ENCODE measurements at places on chromosomes 2 and 18.
A peak's percentile ranks its signal among the peaks of the same experiment; 100 is the strongest.

DNA sequence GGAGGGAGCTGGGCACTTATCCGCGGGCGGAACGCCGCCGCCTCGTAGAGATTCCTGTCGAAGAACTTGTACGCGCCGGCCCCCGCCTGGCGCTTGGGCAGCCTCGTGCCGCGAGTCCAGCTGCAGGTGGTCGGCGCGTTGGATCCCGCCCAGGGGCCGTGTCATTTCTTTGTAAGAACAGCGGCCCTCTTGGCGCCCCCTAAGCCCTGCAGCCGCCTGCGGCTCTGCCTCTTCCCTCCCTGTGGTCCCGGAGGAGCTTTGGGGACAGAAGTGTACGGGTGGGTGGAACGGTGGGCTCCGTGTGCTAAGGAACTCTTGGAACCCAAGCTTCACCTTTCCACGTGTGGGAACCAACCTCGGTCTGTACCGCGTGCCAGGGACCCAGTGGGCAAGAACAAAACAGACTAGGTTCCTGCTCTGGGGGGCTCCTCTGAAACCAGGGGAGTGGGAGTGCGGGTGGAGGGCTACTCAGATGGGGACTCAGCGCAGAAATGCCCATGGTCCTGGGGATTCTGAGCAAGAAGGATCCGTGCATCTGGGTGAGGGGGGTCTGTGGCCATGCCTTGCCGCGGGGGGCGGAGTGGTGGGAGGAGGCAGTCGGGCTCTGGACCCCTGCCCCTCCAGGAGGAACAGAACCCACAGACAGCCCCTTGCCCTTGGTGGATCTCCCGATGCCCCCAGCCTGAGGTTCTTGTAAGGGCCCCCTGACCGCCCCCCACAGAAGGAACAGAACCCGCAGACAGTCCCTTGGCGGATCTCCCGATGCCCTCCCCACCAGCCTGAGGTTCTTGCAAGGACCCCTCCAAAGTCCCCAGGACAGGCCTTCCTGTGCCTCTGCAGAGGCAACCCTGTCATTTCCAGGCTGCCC is 1.5 kb downstream of the GPC1 start:
- DNase-seq: no peak

DNA sequence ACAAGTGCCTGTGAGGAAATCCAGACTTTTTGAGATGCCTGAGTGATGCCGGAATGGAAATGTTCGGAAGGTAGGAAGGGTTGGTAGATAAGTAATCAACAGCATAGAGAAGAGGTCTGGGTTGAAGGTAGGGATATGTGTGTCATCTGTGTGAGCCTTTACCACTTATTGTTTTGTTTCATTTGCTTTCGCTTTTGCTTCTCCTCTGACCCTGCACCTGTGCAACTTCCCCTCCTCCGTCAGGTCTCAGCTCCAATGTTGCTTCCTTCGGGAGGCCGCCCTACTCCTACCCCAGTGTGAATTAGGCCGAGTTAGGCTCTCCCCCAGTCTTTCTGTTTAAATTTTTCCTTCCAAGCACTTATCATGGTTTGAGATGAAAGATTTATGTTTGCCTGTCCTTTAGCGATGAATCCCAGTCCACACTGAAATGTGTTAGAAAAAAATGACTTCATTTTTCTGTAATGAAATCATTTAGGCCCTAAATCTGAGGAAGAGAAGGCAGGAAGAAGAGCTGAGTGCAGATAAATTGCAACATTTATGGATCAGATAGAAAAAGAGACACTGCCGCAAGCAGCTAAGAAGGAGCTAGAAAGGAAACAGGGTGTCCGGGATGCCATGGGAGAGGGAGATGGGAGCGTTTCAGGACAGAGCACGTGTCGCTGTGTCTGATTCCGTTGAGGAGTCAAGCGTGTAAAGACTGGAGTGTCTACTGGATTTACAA is 139.6 kb upstream of the PELI1 start:
- no peak for DNase-seq

- DNase-seq: no peak
Observed at GRCh38 chr18:77750006-77750405, 500.4 kb downstream of the GALR1 start.

GRCh38 chr18:33404244-33404873 is 36.2 kb downstream of the CCDC178 start:
- DNase-seq: no peak

DNA sequence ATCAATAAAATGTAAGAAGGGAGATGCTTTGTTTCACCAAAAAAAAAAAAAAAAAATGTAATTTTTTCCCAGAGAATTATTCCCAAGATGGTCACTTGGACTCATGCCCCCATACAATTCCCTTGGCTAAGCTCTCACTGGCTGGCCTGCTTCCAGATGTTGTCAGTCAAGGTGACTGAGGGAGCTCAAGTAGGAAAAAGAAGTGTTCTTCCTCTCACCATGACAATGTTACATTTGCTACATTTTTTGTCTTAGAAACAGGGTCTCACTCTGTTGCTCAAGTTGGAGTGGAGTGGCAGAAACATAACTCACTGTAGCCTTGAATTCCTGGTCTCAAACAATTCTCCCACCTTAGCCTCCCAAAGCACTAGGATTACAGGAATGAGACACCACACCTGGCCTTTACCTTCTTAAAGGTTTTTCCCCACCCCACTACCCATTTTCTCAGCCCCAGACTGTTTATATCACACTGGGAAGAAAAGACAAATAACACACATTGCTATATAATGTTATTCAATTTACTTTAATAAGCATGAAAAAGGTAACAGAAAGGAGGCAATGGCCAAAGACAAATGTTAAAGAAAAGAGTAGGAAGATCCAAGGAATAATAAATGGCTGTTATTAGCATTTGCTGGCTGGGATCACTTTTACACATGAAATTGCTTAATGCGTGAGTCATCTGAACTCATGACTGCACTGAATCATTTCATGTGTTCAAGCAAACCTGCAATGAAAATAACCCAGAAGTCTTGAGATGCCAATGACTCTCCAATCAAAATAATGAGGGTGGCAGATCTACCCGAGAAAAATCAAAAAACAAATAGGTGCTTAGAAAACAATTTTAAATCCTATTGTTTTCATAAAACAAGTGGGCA is 45.2 kb downstream of the ACVR1 start:
- peak; percentile 95 for DNase-seq
